ENCODE measurements at places on chromosomes 4 and X.

- no peak for DNase-seq
Measured at GRCh38 chr4:143089291-143089690, 95.4 kb upstream of the USP38 start.

DNA sequence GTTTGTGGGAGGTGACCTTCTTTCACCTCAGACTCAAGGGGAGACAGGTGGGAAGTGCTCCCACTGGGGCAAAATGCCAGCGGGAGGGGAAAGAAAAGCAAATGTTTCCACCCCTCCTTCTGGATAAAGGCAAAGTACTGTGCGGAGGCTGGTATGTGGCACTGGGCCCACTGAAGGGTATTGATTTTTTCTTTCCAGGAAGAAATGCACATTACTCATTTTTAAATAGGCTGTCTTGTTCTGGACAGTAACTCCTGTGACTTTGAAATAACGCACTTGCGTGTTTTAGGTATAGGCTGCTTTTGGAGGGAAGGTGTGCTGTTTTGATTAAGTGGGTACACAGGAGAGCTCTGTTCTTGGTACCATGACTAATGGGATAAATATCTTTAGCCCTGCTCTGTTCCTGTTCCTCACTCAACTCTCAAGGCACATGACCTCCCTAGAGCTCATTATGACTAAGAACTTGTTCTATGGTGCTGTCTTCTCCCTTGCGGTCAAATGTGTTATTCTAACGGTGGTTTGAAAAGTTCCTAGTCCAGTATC lies 40.7 kb upstream of the MBTPS2 start:
- no peak for DNase-seq

DNA sequence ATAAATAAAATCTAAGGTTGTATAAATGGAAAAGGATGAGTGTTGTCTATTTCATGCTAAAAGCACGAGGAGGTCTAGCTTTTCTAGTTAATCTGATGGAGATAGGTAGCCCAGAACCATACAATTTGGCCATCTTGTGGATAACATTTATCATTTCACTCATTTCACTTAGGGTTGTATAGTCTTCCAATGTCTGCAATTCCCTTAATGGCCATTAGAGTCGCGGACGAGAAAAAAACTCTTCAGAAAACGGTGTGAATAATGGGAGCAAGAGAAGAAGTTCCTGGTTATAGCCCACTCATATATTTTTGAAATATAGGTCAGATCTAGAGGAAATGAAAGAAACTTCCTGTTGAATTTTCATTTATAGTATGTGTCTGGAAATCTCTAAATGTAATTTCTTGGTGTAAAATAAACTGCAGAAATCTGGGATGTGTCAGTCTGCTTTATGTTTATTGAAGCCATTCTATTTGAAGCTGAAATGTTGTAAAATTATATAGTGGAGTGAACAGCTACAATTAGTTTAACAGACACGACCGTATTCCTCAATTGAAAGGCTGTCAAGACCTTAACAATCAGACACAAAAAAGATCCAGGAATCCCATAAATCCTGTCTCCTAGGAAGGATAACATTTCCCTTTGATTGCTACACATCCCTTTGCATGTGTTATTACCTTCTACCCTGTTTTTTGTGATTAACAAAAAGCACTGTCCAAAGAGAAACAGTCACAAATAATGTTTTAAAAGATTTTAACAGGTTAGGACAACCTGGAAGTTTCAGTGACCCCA lies 47.7 kb upstream of the MGST2 start:
- no peak for DNase-seq

- no peak for DNase-seq
Measured at GRCh38 chr4:148852092-148852699, 410.0 kb upstream of the NR3C2 start.

Data from sciatic nerve (tissue), 2 donors.